ENCODE measurements at places on chromosomes 6 and 20. TPM values are rescaled to one million over a fixed set of nuclear protein-coding genes. Genes with fewer than 3 reads are reported as not detected.
A peak's percentile ranks its signal among the peaks of the same experiment; 100 is the strongest.

- peak; percentile 42 for ATAC-seq
Measured at GRCh38 chr6:33213166-33213988, 5.1 kb downstream of the RING1 start.

GRCh38 chr6:144202879-144203468 is 52.7 kb downstream of the STX11 start:
- ATAC-seq, result no peak

DNA sequence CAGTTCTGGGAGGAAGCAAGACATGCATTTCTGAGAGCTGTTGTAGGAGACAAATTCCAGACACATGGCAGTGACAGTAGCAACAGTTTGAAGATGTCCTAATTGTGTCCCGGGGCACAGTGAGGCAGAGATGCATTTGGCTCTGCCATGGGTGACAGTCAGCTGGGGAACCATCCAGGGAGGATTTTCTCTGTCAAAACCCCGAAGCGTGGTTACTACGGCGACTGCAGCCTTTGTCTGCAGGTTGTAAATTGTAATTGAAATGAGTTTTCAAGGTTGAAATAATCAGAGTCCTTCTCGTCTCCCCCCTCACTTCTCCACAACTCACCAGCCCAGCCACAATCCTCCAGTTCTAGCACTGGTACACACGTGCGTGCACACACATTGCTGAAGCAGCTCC is 100.1 kb downstream of the GRM4 start:
- no peak for ATAC-seq

PSORS1C2 gene
- not detected for total RNA-seq

NSFL1C gene
- total RNA-seq, result 52.5 TPM

GRCh38 chr6:134111062-134111677 is 58.7 kb upstream of the SLC2A12 start:
- ATAC-seq, result no peak

PDE7B gene
- total RNA-seq, result 60.7 TPM

DNA sequence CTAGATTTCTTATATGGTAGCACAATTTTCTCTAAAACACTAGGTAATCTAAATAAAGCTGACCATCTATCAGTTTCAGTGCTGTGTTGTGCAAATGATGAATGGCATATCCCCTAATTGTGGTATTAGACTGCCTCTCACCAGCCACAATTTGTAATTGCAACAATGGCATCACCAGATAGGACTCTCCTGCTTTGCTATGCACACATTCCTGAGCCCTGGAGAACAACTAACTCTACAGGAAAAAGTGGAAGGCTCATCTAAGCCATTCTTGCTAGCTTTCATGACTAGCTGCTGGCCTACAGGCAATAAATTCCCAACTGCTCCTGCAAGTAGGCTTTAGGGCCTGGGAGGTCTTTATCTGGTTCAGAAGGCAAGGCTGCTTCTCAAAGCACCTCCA is 974.1 kb downstream of the EYS start:
- no peak for ATAC-seq

DNA sequence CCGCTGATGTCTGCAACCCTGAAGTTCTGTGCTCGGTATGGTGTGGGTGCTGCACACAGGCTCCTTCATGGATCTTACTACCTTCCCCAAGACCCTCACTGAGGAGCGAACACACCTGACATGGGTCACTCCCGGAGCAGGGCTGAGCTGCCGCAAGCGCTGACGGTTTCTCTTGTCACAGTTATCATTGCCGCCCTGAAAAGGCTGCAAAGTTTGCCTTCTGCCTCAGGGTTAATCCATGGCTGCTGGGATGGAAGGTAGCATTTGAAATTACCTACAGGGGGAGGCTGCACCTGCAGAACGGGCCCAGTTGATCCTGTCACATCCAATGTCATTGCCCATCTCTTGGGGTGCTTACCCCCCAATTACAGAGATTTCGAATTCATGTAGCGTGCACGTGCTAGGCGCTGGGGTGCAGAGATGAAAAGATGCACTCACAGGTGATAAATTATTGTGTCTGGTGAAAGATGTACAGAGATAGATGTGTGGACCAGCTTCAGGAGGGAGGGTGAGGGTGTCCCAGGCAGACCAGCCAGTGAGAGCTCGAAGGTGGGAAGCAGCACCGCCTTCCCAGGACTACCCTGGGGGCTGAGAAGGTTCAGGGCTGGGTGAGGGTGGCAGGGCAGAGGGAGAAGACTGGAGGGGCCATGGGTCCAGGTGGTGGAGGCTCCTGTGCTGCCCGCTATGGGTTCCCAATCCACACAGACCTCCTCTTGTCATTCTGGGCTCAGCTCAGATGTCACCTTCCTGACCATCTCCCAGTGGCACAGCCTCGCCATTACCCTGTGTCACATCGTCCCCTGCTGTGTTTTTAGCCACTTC is 120.1 kb downstream of the SYCP2 start:
- no peak for ATAC-seq

NCOA7 gene
- total RNA-seq, result 11.5 TPM

DNA sequence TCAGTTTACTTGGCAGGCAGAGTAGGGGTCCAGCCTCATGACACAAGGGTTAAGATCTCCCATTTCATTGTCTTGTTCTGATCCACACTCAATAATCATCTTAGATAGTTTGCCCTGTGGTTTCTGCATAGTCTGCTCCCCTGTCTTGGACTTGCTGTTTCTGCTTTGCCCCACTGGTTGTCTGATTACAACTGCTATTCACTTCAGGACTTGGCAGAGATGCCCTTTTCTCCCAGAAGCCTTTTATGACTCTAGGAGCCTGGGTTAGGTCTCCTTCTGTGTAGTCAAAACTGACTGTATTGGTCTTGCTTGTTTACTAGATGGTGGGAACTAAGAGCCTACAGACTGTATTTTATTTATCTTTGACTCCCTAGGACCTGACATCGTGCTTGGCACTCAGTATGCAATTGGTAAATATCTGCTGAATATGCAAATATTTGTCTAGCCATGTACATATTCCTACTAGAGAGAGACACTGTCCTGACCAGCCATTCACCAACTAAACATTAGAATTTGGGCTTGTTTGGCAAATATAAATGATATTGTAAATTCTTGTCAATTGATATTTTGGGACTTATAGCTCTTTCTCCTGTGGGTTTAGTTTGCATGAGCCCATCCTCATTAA is 165.9 kb upstream of the KCNK16 start:
- peak; percentile 82 for ATAC-seq

DNA sequence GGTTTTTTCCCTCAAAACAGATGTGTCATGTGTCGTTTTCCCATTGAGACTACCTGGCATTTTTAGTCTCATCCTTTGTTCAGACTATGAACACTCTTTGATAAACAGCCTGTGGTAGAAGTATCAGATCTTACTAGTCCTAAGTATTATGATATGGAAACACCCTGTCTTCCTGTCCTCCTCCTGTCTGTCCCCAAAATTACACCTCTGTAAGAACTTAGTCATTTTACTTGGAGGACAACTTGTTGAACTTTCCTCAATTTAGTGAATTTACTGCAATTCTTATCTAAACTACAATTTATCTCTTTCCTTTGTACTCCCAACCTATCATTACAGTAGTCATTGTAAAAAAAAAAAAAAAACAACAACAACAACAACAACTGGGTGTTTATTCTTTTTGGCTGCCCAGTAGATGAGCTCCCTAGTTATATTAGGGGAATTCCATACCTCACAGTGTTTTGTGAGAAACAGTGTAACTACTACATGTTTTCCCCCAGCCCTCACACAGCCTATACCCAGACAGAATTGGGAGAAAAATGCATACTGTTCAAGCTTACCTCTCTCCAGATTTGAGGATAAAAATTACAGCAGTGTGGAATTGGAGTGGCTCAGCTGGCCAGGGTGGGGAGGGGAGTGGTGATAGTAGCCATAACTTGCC is 18.5 kb upstream of the ERVFRD-1 start:
- ATAC-seq, result no peak

- peak; percentile 57 for ATAC-seq
Measured at GRCh38 chr6:30219244-30219643, 6.0 kb upstream of the TRIM26 start.

DNA sequence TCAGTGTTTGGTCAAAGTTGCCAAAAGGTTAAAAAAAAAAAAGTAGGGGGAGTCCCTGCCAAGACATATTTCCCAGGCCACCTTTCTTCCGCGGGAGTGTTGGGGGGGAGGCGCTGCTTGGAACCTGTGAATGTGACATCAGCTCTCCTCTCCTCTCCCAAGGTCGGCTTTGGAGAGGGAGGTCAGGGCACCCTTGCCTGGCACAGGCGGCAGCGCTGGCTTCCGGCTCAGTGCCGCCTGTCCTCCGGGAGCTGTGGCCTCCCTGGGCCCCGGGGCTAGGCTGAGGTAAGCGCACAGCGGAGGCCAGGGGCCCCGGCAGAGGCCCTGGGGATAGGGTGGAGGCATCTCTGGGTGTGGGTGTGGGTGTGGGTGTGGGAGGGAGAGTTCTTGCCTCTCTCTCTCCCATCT is 1.9 kb upstream of the EDN1 start:
- no peak for ATAC-seq

- no peak for ATAC-seq
Measured at GRCh38 chr6:113805173-113805790, 51.9 kb upstream of the MARCKS start.

- ATAC-seq, result no peak
Measured at GRCh38 chr20:46705378-46705729, 4.1 kb upstream of the SLC2A10 start.

- no peak for ATAC-seq
Measured at GRCh38 chr6:166657531-166657930, 30.5 kb upstream of the RPS6KA2 start.

GRCh38 chr6:47262231-47262630 is 47.5 kb downstream of the TNFRSF21 start:
- no peak for ATAC-seq

DNA sequence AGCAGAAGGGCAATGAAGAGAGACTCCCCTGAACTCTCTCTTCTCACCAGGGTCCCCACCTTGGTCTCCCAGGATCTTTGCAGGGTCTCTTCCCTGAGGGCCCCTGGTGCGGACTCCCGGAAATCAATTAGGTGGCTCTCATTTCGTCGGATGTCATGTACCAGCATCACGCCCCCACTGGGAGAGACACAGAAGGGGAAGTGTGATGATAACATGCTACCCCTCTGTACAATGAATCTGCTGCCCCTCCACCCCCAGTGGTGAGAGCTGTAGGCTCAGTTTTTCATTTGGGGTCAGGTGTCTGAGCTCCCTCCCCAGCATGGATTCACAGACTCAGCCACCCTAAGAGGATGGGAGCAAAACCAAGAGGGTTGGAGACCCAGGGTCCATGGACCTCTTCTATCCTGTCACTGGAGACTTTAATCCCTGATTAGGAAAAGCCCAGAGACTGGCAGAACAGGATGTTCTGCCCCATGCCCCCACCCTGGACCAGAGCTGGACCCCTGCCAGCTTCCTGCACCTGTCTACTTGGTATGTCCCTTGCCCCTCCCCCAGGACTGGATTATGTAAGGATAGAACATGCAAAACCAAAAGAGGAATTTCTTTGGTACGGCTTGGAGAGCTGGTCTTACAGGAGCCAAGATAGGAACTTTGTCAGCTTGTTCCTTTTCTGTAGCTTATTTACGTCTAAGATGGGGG is 11.1 kb downstream of the GGT7 start:
- ATAC-seq, result no peak

TMEM74B gene
- total RNA-seq, result 13.5 TPM

HSPA1L gene
- total RNA-seq, result 0.90 TPM

RIMS4 gene
- total RNA-seq, result 0.71 TPM

DNA sequence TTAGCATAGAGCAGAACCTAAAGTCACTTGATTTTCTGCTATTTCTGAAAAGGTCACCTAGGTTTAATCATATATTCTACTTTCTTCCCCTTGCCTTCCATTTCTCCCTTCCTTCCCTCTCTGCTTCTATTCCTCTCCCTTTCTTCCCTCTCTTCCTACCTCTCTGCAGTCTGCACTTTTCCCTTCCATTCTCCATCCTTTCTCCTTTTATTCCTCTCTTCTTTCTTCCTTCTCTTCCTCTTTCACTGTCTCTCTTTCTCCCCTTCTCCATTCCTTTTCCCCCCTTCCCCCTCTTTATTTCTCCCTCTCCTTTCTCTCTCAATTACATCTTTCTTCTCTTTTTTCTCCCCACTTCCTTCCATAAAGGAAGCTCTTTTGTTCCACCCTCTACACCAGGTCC is 1049.8 kb upstream of the FLRT3 start:
- ATAC-seq, result no peak

DNA sequence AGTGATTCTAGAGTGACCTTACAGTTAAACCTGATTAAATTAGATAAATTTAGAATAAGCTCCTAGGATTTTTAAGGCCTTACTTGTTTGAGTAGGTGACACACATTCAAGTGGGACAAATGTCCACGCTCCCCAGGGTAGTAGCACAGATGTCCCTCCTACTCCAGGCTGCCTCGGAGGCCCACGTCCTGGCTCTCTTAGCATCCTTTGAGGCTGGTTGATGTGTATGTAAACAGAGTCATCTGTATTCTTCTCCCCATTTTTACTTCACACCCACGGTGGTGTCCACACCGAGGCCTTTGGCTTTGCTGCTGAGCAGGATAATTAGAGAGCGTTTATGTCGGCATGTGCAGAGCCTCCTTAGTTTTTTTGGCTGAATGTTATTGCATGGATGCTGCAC is 15.8 kb downstream of the ENTPD6 start:
- ATAC-seq, result no peak

HMGN3 gene
- total RNA-seq, result 150 TPM

- no peak for ATAC-seq
Measured at GRCh38 chr20:48790473-48791003, 37.3 kb downstream of the PREX1 start.

GRCh38 chr6:81901551-81901966 is 149.1 kb upstream of the TENT5A start:
- no peak for ATAC-seq

GRCh38 chr6:139313784-139314545 is 22.2 kb upstream of the TXLNB start:
- ATAC-seq, result no peak

FBXO30 gene
- 22.2 TPM for total RNA-seq

DNA sequence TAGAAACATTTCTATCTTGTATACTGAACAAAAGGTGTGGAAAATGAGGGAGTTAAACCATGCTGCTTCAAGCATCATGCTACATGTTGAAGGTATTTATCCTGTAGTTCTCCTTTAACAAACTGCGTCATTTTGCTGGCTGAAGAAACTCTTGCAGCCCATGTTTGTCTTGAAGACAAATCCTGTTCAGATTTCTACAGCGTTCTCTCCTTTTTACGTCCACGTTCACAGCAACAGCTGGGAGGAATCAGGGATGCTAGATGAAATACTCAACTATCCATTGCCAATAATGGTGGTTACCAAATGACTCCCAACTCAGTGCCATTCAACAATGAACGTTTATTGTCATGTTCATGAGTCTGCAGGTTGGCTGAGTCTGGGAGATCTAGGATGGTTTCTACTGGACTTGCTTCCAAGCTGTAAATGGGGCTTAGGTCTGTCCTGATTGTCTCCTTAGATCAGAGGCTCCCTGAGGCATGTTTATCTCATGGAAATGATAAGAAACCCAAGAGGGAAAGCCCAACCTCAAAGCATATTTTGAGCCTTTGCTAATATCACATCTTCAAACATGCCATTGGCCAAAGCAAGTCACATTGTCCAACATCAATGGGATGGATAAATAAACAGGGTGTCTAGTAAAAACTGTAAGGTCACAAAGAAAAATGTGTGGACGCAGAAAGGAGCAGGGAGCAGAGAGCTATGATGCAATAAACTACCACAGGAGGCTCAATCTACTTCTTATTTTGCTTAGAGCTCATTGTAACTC is 2.7 kb upstream of the PLCB1 start:
- no peak for ATAC-seq

PDYN gene
- 0.09 TPM for total RNA-seq

Measured in motor neuron (in vitro differentiated cells).